ENCODE measurements at places on chromosomes 4 and X. TPM values are rescaled to one million over a fixed set of nuclear protein-coding genes. Genes with fewer than 3 reads are reported as not detected.

The TMEM255A gene
- total RNA-seq = 5.9 TPM

DNA sequence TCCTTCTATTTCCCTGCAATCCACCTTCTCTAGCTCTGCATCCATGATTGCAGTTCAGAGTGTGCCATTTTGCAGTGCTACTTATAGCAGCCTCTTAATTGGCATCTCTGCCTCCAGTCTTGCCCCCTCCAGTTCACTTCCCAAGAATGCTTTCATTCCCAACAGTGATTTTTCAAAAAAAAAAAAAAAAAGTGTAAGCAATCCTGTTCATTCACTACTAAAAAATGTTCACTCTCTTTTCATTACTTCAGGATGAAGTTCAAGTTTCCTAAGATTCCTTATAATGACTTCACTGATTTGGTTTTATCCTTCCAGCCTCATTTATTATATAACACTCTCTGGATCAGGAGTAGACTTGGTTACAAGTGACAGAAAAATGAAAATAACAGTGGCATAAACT, 124.7 kb upstream of the LNX1 start:
- no peak for DNase-seq

- DNase-seq = no peak
Observed at GRCh38 chr4:51840781-51841180, 2.2 kb upstream of the DCUN1D4 start.

DNA sequence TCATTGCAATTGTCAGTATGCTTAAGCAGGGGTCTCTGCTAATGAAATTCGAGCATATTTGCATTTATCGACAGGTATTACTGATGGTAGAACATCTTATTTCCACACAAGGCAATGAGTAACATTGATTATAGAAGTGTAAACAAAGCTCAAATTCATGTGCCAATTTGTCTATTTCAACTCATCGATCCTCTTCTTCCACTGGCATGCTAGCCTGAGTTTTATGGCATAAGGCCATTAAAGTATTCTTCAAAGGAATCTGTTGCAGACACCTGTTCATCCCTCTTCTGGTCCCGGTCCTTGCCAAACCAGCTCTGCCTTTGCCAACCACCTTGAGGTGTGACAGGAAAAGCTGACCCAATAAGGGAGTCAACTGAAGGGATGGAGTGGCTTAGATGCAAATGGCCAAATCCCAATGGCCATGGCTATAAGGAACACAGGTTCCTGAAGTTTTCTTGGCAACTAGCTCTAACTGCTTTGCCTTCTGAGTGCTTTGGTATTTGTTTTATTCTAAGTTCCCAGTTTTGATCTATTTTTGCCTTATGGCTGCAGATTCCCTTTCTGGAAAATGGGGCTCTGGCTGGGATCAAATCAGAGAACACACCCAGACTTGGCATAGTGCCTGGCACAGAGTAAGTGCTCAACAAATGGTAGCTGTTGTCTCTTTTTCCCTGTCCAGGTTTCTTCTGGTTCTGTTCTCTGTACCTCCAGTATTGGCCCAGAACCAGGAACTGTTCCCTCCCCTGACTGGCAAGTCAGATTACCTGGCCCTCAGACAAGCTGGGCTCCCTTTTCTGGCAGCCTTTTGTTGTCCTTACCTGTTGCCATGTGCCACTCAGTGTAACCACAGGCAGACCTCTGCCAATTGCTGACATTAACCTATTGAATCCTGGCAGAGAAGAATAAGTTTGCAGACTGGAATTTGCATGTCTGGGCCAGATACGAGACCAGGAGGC, 63.1 kb downstream of the RTL9 start:
- DNase-seq = no peak

The GPRASP1 gene
- total RNA-seq = 104 TPM

The MXRA5 gene
- 0.64 TPM for total RNA-seq

- DNase-seq = no peak
Observed at GRCh38 chr4:22762548-22762947, 69.8 kb downstream of the GBA3 start.

The TMEM31 gene
- total RNA-seq = 1.3 TPM

The UGT2B10 gene
- total RNA-seq = not detected

DNA sequence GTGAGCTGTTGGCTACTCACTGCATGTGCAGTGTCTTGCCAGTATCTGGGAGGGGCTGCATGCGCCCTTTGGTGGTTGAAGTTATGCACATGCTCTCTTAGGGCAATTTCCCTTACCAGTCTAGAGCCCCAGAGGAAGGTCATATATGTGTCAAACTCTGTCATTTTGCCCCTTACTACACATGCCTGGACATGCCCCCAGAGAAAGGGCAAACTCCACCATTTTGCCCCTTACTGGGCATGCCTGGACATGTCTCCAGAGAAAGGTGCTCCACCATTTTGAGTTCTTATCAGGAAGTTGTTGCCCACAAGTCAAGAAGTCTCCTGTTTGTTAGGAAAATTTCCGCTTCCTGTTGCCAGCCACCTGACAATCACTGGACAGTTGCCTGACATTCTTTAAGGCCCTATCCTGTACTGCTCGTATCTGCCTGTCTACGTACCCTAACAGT, 56.4 kb upstream of the PLAC8 start:
- no peak for DNase-seq

The CCDC120 gene
- 7.0 TPM for total RNA-seq

The OPN1LW gene
- total RNA-seq = not detected

The F8A2 gene
- not detected for total RNA-seq

GRCh38 chrX:24506082-24506481, 41.0 kb downstream of the PDK3 start:
- DNase-seq = no peak

- DNase-seq = peak; percentile 57
Observed at GRCh38 chrX:47608130-47608810, 11.4 kb downstream of the SYN1 start.

DNA sequence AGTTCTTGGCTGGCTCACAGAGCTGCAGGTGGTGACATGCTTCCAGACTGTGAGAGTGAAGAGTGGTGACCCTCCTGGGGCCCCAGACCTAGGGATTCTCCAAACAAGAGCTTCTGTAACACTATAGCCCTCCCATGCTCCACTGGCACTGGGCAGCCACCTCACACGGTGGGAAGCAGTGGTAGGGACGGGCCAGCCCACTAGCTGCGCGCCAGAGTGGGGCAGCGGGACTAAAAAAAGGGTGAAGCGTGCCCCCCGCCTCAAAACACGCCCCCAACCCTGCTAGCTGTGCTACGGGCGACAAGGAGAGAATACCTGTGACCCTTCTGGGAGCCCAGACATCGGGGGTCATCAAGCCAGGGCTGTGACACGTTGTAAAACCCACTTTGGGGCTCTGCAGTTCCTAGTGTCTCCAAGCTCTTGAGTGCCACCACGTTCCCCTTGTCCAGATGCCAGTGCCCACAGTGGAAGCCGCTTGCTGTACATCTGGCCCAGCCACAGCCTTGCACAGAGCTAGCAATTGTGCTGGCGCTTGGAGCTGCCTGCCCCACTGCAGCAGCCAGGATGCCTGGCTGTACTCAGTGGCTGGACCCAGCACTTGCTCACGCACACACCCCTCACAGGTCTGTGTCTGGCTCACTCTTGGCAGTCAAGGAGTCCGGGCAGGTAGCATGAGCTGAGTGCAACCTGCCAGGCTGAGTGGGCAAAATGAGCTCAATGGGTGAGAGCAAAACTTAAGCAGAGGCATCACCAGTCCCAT, 100.0 kb downstream of the DCAF12L2 start:
- DNase-seq = peak; percentile 25

The BGN gene
- 28.4 TPM for total RNA-seq

The MAGEB2 gene
- total RNA-seq = not detected

- no peak for DNase-seq
Observed at GRCh38 chrX:83509254-83509801, 1.2 kb downstream of the POU3F4 start.

DNA sequence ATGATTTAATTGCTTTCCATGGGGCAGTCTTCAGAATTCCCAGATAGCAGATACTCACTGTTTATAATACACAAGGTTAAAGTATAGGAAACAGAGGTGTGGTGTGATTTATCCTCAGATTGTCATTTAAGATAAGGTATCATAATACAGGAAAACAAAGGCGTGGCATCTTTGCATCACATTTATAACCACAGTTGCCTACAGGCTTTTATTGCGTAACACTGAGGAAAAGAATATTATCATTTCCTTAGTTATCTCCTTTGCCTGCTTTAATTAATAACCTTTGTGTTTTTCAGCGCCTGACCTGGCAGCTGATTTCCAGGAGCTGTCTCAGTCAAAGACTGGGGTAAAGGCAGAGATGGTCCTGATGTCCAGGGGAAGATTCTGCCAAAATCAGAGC, 68.8 kb downstream of the SSX7 start:
- DNase-seq = no peak

The TMEM128 gene
- 9.1 TPM for total RNA-seq

The MAGEB1 gene
- not detected for total RNA-seq

The BRS3 gene
- total RNA-seq = not detected

The PRKX gene
- 16.0 TPM for total RNA-seq

DNA sequence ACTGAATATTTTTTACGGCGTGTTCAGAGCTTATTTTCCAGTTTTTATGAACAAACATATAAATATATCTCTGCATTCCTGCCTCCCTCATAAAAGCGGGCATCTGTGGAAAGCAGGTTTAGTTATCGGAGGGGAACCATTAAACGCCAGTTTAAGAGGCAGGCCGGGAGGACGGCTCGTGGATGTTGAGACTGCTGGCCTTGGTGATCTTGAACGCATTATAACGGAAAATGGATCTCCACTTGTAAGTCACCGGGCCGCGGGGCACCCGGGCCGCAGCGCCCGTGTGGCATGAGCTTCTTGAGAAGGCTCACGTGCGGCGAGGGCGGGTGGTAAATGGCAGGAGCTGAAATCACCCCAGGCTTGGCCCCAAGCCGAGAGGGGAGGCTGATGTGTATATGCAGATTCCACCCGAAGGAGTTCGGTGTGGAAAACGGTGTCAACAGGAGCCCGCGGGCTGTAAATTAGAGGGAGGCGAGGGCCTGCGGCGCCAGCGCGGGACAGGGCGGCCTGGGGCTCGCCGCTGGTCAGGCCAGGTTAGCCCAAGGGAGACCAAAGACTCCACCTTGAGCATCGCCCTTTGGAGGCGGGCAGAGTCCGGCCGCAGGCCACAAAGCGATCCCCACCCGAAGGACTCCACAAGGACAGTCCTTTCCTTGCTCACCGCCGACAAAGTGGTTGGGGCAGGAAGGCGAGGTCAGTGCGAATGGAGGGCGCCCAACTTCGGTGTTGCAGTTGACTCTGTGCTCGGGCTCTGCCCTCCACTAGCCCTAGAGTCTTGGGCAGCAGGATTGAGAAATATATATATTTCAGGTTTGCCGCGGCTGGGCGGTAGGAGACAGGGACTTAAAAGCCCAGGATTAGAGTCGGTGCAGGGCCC, 1.3 kb upstream of the HAND2 start:
- no peak for DNase-seq

GRCh38 chr4:1072830-1073446, 40.4 kb downstream of the RNF212 start:
- peak; percentile 49 for DNase-seq

The CD99 gene
- 65.8 TPM for total RNA-seq

The GAGE2A gene
- total RNA-seq = not detected

- DNase-seq = no peak
Observed at GRCh38 chrX:10474913-10475568, 145.3 kb downstream of the MID1 start.

The USP17L25 gene
- not detected for total RNA-seq

The LAS1L gene
- total RNA-seq = 53.3 TPM

GRCh38 chrX:7568130-7568529, 274.8 kb upstream of the VCX start:
- no peak for DNase-seq

The SPANXA1 gene
- not detected for total RNA-seq

The UGT2B11 gene
- total RNA-seq = not detected

DNA sequence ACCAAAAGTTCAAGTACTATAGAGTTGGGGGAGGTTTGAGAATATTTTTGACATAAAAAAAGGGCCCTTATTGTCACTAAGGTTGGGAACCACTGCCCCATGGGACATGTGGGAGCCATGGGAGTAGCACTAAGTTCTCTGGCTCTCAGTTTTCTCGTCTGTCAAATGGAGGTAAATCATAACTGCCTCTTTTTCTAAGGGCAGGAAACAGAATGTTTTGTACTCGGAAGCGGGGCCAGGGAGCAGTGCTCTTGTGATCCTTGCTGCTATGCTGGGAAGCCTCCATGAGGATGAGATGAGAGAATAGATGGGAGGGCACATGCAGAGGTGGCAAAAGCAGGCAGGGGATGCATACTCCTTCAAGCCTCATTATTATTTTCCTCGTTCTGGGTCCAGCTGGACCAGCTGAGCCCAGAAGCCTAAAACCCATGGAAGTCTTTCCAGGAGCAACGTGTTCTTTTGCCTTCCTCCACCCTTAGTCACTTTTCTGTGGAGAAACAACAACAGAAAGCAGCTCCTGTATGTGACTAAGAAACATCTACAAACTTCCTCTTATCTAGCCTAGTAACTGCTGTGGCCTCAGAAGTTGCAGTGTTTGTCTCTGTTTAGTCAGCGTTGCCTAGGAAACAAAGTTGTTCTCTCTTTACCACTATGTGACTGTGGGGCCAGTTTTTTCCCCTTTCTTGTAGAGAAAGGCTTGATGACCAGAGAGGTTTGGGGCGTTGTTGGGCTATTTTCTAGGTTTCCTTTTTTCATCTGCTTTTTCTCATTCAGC, 64.8 kb downstream of the TSC22D3 start:
- DNase-seq = no peak

- DNase-seq = no peak
Observed at GRCh38 chr4:47374477-47374876, 89.0 kb downstream of the COMMD8 start.

GRCh38 chr4:100348473-100348872, 158.2 kb upstream of the DDIT4L start:
- no peak for DNase-seq

GRCh38 chr4:158146736-158147135, 26.1 kb downstream of the GASK1B start:
- no peak for DNase-seq

The GYPA gene
- not detected for total RNA-seq

The PUDP gene
- 18.9 TPM for total RNA-seq

DNA sequence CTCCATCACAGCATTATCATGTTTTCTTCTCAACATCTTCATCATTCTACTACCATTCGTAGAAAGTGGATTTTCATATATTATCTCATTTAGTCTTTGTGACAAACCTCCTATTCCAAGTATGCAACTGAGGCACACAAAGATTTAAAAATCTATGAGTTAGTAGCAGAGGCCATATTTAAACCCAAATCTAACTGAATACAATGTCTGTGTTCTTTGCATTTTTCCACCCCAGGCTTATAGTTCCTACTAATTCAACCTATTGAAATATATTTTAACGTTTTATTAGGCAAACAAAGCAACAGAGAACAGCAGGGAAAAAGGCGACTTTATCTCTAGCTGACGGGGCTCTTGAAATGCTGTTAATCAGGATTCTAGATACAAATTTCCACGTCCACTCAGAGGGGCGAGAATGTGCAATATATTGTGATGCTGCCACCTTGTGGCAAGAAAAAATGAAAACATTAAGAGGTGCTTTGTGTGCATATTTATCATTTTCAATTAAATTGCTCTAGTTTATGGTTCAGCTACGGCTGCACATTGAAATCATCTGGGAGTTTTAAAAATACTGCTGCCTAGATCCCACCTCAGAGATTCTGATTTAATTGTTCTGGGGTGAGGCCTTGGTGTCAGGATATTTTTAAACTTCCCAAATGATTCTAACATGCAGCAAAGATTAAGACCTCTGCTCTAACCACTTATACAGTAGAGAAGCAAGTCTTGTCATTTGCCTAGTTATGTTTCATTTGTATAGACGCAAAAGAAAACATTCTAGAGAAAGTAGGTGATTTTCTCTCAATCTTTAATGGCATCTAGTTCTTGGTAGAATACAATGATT, 315.9 kb downstream of the MAPK10 start:
- no peak for DNase-seq

GRCh38 chr4:40280586-40280985, 54.5 kb upstream of the CHRNA9 start:
- no peak for DNase-seq
